Activated T-helper 1 cell treated with Interleukin-2 at 50 U/mL for 16 hours (primary cell): ENCODE measurements at places on chromosomes 1 and 21.

DNA sequence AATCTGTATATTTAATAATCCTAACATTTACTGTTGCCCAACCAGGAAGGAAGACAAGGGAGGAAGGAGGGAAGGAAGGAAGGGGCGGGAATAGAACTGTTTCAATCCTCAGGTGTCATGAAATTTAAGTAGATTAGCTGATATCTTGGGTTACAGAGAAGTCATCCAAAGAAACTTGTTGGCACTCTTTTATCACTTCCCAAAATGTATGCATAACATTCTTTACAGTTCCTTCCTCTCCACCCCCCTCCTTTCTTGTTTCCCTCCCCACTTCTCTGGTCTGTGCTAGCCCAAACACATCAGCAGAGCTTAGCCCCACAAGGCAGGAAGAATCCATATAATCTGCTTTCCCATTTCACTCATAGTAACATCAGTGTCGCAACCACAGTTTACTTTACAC lies 110.9 kb downstream of the ESRRG start:
- DNase-seq, result no peak

DNA sequence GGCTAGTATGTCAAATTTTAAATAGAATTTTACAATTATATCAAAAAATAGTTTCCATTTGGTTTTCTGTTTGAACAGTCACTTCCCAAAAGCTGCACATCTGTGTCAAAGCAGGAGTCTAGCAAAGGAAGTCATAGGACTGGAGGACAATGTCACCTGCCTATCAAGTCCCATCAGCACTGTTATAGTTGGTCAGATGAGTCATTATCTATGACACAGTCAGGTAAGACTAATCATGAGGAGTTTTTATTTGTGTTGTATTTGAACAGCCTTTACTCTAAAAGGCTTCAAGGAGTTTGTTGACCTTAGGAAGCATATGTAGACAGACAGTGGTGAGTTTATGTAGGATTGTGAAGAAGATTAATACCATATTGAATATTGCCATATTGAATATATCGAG lies 74.2 kb upstream of the QSOX1 start:
- no peak for DNase-seq

DNA sequence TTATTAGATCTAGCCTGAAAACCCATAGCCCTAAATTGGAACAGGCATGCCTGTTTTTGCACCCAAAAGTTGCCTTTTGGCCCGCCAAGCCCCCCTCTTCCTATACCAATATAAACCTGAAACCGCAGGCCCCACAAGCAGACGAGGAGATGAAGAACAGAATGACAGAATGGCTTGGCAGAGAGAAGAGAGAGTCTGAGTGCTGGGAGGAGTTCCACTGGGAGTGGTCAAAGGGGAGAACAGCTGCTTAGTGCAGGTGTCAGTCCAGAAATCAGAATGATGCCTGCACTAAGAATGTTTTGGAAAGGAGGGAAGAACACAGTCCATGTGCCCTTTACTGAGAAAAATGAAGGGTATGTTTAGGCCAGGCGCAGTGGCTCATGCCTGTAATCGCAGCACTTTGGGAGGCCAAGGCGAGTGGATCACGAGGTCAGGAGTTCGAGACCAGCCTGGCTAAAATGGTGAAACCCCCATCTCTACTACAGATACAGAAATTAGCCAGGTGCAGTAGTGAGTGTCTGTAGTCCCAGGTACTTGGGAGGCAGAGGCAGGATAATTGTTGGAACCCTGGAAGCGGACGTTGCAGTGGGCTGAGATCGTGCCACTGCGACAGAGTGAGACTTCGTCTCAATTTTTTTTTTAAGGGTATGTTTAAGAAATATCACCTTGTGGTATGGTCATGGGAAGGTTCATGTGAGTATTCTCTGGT lies 9.4 kb downstream of the DYRK1A start:
- DNase-seq, result no peak

DNA sequence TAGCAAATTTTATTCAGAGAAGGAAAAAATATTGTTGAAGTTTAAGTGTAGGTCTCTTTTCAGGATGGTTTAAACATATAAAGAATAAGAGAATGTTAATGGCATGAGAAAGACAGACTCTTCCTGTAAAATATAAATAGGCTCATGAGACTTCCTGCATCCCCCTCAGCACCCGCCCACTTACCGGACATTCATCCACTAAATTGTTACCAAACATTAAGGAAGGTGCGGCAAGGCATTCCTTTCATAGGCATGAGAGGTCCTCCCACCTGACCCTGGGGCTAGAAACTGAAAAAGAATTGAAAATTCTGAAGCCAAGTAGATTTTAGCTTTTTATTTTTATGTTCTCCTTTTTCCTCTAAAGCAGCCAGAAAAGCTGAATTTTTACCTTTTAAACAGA lies 10.6 kb upstream of the USP1 start:
- no peak for DNase-seq

- DNase-seq, result no peak
These were observed 215.1 kb downstream of the ATG4C start for GRCh38 chr1:62998845-62999649.

GRCh38 chr1:66373157-66373591 lies 160.8 kb upstream of the SGIP1 start:
- DNase-seq, result no peak

DNA sequence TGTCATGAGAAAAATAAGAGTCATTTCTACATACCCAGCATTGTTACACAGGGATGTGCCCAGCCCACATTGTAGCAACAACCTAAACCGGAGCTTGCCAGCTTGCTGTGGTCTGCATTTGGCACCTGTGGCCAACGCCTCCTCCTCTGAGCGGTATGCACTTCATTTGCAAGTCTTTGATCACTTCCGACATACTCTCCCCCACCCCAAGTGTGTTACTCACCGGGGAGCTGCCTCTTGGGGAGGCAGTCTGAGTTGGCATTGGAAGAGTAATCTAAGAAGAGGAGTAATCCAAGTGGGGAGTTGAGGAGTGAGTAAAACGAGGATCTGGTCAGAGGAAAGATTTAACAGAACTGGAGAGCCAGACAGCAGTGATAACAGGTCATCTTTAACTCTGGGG lies 3.8 kb downstream of the BCL9 start:
- peak; percentile 76 for DNase-seq

DNA sequence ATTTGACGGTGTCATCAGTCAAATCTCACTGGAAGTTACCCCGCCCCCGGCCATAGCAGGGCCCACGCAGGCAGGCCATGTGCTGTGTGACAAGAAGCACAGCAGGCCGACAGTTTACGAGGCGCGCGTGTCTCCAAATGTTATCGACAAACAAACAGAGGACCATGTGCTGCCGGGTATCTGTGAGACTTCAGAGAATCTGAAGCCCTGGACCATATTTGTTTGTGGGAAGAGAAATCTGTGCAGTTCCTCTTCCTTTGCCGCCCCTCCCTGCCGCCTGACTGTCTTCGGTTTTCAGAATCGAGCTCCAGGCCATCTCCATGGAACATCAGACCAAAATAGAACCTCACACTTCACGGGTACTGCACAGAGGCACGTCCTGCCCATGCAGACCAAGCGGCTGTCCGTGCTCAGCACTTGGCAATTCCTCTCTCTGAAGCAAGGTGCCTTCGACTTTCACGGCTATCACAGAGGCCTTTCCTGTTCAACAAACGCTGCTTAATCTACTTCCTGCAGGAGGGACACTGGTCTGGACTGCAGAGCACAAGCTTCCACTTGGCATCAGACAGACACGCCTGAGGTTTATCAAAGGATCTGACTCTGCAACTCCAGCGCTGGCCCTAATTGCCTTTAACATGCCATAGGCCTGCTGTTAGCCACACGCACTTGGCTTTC lies 135.7 kb upstream of the KRTAP19-8 start:
- DNase-seq, result no peak

DNA sequence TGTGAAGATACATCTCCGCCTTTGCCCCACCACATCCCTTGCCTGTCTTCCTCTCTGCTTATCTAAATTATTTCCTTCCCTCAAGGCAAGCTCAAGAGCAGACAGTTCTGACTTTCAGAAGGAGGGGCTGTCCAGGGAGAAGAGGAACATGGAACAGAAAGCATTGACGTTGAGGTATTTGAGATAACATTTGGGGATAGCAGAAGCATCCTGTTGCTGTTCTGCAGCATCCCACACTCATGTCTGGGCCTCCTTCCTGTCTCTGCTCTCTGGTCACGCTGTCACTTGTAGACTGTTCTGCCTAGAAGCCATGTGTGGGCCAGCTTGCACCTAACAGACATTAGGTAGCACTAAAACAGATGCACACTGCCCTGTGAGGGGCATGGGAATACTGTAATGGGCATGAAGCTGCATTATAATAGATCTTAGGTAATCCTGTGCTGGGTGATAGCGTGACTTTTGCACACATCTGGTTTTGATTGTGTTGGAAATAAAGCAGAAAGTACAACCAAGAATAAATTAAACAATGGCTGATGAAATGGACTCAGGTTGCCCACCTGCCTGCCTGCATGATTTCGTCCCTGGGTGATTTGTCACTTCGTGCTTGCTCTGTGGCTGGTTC lies 660 bp upstream of the RD3 start:
- DNase-seq, result no peak

DNA sequence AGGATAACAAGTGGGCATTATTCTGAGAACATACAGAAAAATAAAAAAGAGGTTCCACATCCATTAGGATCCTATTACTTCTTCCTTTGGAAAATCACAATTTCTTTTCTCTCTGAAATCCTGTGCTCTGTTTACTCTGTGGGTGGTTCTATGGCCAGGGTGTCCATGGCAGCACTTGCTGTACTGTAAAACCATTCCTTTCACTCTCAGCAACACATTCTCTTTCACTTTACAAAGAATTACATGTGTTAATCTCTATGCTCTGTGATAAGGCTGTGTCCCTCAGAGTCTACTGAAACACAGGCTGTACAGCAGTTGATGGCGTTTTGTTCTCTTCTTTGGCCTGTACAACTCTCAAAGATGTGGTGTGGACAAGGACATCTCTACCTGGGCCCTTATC lies 524.1 kb downstream of the PTBP2 start:
- DNase-seq, result no peak

DNA sequence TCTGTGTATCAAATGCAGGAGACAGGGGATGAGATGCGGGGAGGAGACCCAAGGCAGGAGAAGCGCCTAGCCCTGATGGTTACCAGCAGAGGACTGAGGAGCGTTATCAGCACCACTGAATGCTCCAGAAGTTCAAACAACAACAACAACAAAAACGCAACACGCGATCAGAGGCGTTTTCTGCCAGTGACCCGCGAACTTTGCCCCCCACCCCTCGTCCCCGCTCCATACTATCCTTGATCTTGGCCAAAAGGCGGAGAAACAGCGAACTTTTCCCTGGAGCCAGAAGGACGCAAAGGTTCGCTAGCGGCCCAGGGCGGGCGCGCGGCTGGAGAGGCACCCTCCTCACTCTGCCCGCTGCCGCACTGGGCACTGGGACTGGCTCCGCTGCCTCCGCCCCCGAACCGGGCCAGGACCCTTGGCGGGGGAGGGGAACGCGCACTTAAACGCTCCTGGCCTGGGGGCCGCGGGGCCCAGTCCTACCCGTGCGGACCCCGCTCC lies 699 bp downstream of the ECHDC2 start:
- DNase-seq, result no peak

GRCh38 chr1:232183266-232183800 lies 446.6 kb downstream of the SIPA1L2 start:
- no peak for DNase-seq

DNA sequence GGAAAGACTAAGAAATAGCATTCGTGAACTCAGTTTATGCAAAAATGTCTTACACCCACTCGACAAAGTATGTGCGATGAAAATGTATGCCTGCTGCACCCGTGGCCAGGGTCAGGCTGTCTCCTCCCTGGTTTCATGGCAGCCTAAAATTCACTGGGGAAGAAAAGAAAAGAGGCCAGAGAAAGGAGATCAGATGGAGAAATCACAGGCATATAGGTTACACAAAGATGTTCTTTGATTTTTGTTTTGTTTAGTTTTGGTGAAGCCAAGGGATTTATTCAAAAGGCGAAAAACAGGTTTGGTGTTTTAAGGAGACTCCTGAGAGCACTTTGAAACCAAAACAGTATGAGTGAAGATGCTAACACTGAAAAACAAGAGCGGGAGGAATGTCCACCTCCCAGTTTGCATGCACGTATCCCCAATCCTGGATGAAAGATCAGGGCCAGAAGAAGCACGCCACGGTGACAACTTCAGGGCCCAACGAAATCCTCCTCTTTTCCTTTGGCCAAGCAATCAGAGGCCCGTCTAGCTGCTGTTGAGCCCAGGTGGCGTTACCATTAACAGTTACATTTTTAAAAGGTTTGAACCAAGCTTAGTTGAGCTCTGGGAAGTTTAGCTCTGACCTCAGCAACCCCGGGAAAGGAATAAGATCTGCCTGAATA lies 992 bp upstream of the SSX2IP start:
- DNase-seq, result no peak

- DNase-seq, result no peak
These were observed 17.3 kb downstream of the ABCA4 start for GRCh38 chr1:94103608-94104007.

- DNase-seq, result no peak
These were observed 201.7 kb downstream of the NUF2 start for GRCh38 chr1:163523375-163524029.

DNA sequence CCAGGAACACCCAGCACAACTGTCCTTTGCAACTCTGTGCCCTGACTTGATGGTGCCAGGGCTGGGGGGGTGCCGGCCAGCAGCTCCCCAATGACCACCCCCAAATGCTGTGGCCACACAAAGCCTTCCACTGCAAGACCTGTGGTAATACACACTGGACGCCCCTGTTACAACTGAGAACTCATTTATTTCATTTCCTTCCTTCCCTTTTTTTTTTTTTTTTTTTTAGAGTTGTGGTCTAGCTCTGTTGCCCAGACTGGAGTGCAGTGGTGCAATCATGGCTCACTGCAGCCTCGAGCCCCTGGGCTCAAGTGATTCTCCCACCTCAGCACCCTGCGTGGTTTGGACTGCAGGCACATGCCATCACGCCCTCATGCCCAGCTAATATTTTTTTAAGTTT lies 25.2 kb downstream of the TP73 start:
- DNase-seq, result no peak

GRCh38 chr1:167467126-167467710 lies 51.1 kb downstream of the CD247 start:
- no peak for DNase-seq

DNA sequence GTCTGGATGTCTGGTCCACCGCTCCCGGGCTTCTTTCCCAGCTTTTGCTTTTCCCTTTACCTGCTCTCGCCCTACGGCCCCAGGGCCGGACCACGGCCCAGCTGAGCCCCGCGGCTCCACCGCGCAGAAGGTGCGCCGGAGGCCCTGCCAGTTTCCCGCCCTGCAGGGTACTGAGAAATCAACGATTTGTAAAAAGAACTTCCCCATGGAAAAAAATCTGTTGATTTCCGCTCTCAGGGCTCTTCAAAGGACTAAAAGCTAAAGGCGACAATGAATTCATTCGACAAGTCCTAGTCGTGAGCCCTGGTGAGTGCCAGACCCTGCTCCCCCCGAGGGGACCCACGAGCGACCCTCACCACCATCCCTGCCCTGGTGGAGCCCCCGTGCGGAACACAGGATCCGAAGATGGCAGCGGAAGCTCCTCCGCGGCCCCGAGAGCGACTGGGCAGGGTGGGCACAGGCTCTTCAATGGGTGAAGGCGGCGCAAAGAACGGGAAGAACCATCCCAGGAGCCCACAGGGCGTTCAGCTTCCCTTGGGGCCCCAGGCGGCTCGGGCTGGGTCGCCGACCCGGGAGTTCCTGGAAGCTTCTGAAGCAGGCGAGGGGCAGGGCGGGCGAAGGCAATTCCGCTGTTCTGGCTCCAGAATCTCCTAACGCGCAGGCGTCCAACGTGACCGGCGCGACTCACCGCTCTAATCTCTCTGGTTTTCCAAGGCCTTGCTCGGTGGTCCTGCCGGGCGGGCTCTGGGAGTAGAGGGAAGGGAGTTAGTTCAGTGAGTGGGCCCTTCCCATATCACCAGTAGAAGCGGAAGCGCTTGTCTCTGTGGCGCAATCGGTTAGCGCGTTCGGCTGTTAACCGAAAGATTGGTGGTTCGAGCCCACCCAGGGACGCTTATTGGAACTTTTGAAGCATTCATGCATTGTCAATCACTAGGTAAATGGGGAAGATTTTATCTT lies 6.6 kb upstream of the RNU1-2 start:
- peak; percentile 31 for DNase-seq
